ENCODE measurements at places on chromosomes 16 and 17.

DNA sequence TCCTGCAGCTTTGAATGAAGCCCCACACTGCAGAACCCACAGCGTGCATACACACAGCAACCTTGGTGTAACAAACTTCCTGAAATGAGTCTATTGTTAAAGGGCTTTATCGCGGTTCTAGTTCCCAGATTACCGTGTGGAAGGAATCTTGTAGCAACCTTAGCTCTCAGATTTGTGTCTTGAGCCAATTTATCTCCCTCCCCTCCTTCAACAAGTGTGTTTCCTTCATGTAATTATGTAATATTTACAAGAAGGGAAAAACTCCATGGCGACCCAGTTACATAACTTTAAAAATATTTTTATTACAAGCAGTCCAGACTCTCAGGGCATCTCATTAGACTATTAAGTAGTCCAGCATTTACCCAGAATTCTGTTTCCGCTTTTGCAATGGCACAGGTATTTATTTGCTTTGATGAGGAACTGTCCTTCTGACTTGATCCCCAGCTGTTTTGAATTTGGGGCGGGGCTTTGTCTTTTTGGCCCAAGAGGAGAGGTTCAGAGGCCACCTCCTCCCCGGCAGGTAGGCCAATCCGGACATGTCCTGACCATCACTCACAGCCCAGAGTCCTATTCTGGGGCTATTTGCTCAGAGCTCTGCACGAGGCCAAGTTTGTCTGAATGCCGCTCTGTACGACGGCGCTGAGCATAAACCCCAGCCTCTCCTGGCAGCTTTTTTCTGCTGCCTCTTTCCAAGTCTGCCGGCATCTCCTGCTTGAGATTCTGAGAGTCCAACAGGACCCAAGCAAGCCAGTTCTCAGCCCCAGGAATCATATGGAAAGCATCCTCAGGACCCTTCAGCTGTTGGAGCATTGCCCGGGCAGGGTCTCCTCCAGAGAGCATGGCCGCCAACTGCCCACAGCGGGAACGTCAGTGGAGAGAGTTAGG lies 35.6 kb downstream of the CLEC16A start:
- no peak for DNase-seq

DNA sequence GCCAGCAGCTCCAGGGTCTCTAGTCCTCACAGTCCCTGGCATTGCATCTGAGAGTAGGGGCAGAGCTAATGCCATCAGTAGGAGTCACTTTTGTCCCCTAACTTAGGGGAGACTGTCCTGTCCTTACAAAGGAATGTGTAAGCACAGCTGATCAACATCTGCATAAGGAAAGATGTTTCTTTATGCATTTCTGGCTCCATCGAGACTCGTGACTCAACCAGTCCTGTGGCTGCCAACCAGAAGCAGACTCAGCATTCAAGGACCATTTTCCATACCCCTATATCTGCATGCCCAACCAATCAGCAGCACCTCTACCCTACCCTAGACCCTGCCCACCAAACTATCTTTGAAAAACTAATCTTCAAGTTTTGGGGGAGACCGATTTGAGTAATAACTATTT lies 8.2 kb upstream of the MPP2 start:
- no peak for DNase-seq

DNA sequence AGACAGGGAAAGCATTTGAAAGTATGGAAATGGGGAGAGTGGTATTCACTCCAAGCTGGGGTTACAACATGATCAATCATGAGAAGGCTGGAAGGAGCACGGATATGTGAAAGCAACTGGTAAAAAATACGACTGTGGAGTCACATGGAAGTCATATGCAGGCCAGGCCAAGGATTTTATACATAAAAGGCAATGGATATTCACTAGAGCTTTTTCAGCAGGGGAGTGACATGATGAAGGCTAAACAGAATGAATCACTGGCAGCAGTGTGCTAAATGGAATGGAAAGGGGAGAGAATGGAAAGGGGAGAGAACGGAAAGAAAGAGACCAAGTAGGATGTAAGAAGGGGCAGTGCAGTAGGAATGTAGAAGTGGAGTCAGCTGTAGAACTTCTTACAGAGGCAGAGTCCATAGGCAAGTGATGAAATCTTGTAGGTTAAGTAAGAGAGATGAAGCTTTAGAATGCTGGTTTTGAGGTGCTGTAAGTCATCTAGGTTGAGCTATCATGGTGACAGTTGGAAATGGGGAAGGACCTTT lies 13.0 kb upstream of the NETO2 start:
- DNase-seq: no peak

DNA sequence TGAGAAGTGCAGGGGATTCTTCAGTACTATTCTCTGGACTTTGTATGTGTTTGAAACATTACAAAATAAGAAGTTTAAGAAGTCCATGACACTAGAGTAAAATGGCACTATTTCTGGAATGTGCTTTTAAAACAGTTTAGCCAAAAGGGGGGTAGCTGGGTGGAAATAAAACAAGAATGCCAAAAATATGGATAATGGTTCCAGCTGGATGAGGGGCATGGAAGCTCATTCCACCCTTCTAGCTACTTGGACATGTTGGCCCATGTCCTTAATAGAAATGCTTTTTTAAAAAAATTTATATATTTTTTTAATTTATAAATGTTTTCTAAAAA lies 13.1 kb downstream of the ZC3H7A start:
- DNase-seq: no peak

DNA sequence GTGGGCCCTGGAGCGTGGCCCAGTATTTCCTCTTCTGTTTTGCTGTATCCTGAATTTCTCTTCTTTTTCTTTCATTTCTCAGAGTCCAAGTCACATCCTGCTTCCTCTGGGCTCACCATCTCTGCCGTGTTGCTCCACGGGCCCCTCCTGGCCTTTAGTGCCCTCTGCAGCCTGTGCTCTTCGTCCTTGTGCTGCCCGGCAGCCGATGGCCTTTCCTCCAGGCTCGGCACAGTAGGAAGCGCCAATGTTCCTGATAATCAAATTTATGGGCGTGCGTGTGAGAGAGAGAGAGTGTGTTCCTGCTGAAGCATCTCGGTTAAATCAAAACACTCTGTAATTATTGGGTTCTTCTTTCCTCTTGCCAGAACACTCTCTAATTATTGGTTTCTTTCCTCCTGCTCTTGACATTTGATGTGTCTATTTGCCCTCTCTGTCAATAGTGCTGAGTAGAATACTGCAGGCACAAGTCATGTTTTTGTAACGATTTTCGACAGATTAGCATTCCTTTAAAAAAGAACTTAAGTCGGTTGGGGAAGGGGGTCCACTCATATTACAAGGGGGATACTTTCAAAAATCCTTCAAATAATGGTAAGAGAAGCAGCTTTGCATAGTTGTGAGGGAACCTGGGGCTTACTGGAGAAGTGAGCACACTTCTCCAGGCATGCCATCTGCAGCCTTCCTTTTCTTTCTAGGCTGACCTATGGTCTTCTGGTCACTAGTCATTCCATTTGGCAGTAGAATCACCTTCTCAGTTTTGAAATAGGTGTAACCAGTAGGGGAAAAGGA lies 126.6 kb downstream of the RPTOR start:
- DNase-seq: no peak

- no peak for DNase-seq
These were observed 34.5 kb downstream of the ZDHHC7 start for GRCh38 chr16:84976644-84977400.

DNA sequence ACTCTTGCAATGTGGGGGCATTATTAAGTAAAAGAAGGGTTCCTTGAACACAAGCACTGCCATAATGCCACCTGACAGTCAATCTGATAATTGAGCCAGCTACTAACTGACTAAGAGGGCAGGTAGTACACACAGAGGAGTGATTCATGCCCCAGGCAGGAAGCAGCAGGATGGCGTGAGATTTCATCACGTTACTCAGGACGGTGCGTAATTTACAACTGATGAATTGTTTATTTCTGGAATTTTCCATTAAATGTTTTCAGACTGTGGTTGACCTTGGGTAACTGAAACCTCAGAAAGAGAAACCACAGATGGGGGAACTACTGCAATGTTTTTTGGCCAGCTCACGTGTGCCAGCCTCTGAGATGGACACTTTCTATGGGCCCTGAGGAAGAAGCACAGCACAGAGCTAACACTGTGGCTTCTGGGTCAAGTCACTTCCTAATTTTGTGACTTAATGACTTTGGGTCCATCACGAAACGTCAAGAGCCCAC lies 46.7 kb downstream of the C17orf67 start:
- DNase-seq: peak; percentile 78

DNA sequence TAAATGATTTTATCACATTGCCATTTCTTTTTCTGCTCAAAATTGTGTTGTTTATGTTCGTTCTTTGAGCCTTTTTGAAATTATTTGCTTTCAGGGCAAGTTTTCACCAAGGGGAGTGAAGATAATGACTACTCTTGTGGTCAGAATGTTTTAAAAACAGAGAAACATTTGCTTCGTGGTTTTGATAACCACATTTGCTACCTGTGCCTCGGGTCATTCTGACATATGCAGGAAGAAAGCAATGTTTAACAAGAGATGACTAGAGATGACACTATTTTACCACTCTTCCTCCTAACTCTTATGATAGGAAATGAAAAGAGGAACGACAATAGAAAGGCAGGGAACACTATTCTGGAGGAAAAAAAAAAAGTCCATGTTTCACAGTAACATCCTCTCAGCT lies 1496.5 kb upstream of the GOT2 start:
- DNase-seq: no peak

DNA sequence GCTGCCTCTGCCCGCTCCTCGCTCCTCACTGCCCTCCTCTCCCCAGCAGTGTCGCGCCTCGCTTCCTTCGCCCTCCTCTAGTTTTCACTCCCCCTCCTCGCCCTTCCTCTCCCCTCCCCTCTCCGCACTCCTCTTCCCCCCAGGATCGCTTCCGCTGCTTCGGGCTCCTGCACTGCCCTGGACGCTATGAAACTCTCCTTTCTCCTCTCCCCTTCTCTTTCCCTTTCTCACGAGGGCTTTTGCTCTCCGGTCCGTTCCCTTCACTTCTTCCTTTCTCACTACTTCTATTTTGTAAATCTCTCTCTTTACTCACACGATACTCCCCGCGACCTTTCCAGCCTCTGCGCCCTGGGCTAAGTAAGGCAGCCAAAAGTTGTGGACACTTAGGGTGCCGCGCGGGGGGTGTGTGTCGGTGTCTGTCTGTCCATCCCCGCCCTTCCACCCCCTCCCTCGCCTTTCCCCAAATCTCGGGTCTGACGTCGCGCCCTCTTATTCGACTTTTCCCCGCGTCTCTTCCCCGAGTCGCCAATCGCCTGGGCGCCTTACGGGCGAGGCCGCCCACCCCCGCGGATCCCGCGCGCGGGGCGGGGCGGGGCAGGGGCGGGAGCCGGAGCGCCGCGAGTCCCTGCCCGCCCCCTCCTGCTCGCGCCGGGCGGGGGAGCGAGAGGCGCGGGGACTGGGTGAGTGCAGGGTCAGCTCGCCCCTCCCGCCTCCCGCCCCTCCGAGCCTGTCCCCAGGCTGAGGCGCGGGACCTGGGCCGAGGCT lies at the start of gene IRX3:
Gene IRX3, minus strand, starts transcription at position 422 of the 765 bp plus-strand sequence. CDS start 737 bp downstream, outside the sequence.
- DNase-seq: no peak

- DNase-seq: no peak
These were observed 498 bp upstream of the CLEC10A start for GRCh38 chr17:7080456-7081041.

- no peak for DNase-seq
These were observed 30.5 kb downstream of the IQCK start for GRCh38 chr16:19748389-19749168.

DNA sequence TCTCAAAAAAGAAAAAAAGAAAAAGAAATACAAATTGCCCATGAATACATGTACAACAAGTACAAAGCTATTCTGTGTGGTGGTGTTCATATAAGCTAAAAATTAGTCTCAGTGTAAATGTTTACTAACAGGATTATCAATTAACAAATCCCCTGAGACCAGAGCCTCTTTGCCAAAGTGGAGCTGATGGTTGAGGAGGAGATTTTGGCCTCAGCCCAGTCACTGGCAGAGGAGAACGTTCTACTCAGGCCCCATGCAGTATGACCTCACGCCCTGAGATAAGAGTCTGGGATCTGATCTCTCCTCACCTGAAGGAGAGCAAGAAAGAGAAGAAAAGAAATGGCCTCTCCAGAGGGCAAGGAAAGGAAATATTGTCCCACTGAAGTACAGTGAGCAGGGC lies 35.5 kb upstream of the NOL11 start:
- no peak for DNase-seq

- no peak for DNase-seq
These were observed 37.3 kb downstream of the SEC14L1 start for GRCh38 chr17:77178050-77178449.

- no peak for DNase-seq
These were observed 12.5 kb downstream of the DHODH start for GRCh38 chr16:72021043-72021442.

DNA sequence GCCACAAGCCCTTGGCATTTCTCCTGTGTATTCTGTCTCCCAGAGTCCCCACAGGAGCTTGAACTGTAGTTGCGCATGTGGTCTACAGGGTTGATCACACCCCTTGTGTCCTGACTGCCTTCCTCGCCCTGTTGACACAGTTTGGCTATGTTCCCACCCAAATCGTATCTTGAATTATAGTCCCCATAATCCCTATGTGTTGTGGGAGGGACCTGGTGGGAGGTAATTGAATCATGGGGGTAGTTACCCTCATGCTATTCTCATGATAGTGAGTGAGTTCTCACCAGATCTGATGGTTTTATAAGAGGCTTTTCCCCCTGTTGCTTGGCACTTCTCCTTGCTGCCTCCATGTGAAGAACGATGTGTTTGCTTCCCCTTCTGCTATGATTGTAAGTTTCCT lies 21.2 kb downstream of the ADAD2 start:
- DNase-seq: no peak

DNA sequence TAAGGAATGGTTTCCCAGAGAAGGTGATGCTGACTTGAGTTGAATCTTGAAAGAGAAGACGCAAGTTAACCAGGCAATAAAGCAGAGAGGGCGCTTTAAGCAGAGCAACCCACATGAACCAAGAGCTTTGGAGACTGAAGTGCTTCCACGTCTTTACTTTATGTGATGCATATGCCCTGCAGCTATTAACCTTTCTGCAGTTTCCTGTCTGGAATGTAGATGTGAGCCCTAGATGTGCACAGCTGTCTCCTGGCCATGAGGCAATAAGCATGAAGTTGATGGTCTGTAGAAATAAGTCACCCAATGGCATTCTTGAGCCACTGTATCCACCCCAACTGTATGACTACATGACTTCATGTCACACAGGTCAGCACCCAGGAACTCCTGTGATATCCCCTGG lies 5.7 kb upstream of the CHST4 start:
- no peak for DNase-seq

- no peak for DNase-seq
These were observed 8.8 kb downstream of the NFATC3 start for GRCh38 chr16:68093816-68094613.

DNA sequence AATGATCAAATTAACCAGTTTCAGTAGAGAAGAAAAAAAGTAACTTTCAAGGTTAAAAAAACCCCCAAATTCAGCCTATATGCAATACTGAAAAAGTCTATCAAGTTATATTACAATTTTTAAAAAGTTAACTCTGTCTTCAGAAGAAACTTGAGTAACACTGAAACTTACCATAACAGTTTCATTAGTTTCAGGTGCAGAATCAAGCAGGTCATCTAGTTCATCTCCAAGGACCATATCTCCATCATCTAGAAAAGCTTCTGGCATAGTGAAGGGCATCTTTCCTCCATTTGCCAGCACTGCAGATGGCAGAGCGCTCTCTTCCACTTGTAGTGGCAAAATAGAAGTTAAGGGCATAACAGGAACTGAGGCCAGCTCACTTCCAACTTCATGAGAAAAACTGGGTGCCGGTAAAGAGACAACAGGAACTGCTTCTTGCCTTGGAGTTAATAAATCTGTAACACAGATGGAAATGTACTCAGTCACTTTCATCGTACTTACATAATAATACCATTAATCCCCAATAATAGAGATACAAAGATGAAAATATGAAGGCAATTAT lies 22.9 kb downstream of the ZC3H7A start:
- no peak for DNase-seq
